ENCODE measurements at places on chromosomes 1 and 21.

DNA sequence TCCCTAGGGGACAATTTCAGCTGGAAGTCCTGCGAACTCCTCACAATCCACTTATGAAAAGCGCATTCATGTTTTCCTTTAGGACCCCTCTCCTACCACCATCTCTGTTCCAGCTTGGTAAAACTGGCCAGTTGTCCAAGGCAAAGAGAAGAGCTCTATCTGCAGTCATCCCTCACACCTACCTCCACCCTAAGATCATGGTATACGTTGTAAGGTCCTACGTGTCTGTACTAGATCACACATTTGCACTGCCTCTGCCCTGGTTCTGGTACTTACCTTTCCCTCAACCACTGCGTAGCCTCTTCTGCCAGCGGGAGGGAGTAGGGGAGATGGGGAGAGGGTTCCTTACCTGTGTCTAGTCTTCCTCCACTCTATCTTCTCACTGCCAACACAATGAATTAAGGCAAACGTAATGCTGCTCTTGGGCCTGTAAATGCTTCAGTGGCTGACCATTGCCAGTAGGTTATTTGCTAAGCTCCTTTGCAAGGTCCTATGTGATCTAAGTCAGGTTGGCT lies 739 bp upstream of the NUP133 start:
- DNase-seq: no peak

DNA sequence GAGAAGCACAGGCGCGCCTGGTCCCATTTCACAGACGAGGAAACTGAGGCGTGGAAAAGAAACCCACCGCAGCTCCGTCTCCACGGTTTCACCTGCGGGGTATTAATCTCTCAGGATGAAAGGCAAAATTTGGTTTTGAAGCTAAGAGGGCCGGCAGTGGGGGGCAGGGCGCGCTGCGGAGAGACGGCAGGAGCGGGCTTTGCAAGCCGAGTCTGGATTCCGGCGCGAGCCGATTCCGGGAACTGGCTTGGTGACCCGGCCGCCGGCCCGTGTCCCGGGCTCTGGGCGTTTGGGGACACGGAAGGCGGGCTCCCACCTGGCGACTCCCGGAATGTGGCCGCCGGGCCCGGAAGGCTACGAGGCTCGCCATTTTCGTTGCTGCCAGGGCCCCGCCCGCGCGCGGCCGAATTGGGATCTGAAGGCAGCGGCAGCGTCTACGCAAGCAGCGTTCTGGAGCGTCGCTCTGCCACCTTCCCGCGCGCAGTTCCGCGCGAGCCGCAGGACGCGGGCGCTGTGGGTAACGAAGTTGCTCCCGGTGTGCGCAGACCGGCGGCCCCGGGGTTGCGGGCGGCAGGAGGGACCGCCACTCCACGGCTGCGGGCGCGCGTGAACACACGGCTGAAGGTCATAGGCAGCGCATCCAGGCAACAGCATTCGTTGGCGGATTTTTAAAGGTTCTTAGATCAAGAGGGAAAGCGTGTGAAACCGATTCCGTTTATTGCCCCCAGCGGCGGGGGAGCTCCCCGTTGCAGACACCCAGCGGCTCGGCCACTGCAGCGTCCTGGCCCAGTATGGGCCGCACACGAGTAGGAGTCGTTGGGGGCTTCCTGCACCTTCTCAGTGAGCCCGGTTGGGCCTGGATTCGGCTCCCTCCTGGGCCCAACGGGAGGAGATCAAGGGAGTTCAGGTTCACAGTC lies 5.4 kb upstream of the PRDM16 start:
- no peak for DNase-seq

DNA sequence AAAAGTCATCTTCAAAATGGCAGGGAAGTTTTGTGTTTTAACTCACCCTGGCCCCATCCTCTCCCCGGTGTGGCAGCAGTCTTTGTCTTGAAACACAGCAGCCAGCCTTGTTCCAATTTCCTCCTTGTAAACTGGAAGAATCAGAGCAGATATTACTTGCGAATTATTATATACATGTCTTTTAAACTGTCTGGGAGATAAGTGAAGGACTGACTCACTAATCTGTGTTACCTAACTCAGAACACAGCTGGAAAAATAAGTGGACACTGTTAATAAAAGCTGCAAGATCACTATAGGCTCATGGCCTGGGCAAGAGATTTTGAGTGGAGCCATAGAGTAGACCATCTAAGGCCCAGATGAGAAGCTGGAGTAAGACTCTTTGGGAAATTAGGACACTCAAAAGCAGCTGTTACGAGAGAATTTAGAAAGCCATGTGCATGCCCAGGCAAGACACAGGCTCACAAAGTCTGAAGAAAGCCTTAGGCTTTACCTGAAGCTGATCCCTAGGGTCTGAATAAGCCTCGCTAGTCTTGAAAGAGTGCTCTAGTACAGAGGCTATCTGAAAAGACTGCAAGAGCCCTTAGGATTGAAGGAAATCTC lies 233.0 kb upstream of the RAB4A start:
- no peak for DNase-seq

DNA sequence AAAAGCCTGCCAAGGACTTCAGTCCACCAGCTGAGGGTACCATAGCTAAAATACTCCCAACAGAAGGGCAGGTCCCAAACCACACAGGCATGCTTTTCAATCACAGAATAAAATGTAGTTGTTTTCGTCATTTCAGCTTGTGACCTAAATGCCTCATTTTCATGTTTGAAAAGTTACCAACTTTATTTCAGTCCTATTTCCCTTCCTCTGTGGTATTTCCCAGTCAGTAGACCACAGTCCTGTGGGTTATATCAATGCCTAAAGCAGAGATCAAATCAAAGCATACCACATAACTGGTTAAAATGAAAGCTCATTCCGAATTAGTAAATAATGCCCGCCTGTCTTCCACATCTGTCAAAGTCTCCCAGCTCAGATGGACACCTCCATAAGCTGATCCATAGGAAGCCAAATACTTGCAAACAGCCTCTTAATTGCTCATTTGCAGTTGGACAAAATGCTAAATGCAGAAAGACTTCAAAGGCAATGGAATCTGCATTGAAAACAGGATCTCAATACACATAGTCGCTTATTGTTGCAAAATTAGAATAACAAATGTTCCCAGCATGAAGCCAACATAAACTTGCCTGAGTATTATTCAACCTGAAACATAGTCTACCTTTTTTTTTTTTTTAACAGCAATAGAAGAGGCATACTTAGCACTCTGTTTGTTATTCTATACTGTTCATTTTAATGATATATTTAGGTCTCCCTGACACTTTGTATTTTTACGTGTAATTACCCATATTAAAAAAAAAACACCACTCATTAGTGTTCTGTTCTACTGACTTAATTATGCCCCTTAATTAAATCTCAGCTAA lies 53.9 kb downstream of the NR5A2 start:
- no peak for DNase-seq

- DNase-seq: no peak
These were observed 1574.5 kb downstream of the MRPL39 start for GRCh38 chr21:24032709-24033232.

- DNase-seq: peak; percentile 87
These were observed 31.8 kb upstream of the BCL10 start for GRCh38 chr1:85307987-85308832.

- no peak for DNase-seq
These were observed 394.2 kb downstream of the DUSP10 start for GRCh38 chr1:221347706-221348105.

DNA sequence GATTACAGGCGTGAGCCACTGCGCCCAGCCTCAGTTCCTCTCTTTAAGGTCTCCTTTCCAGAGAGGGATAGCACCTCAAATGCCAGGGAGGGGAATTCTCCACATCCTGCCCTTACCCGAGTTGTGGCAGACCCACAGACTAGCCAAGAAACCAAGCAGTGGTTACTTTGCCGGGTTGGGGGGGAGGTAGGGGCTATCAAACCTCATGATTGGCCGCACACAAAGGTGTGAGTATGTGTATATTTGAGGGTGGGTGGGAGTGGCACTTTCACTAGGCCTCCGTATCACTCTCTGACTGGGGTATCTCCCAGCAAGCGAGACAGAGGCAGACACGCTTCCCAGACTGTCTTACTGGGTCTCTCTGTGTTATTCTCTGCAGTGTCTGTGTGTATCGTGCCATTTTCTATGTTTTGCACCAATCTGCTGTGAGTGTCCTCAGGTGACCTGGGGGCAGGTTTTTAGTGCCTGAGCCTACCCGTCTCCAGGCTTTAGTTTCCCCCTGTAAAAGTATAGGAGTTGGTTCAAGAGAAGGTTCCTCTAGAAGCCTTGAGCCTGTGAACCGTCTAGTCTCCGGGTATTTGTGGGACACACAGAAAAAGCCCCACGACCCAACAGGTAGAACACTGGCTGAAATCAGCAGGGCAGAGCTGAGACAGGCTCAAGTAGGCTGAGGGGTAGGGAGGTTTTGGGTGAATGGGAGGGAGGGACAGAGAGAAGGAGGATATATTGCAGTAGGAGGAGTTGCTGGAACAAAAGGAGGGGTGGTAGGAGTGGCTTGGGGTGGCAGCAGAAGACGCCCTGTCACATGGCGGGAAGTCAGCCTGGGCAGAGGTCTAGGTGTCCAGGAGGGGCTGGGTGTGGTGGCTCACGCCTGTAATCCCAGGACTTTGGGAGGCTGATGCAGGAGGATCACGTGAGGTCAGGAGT lies 10.3 kb downstream of the LMNA start:
- DNase-seq: no peak

DNA sequence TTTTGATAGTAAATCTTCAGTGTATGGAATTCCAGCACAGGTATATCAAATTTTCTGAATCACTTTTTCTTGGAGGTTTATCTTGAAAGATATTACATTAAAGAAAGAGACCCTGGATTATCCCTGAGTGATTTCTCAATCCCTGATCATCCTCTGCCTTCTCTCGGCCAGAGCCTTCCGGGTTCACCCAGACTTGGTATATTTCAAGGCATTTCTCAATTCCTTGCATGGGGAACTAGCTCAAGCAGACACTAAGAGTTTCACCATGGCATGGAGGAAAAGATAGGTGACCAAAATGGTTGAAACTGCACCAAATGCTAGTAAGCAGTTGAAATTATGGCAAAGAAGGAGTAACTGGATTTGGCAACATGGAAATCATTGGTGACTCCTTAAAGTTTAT lies 5.7 kb downstream of the VAMP4 start:
- DNase-seq: no peak

All from activated CD8-positive, alpha-beta memory T cell treated with anti-CD3 and anti-CD28 coated beads for 24 hours (primary cell).